Myocyte (in vitro differentiated cells): ENCODE measurements at places on chromosomes 5 and 9. TPM values are rescaled to one million over a fixed set of nuclear protein-coding genes. Genes with fewer than 3 reads are reported as not detected.

DNA sequence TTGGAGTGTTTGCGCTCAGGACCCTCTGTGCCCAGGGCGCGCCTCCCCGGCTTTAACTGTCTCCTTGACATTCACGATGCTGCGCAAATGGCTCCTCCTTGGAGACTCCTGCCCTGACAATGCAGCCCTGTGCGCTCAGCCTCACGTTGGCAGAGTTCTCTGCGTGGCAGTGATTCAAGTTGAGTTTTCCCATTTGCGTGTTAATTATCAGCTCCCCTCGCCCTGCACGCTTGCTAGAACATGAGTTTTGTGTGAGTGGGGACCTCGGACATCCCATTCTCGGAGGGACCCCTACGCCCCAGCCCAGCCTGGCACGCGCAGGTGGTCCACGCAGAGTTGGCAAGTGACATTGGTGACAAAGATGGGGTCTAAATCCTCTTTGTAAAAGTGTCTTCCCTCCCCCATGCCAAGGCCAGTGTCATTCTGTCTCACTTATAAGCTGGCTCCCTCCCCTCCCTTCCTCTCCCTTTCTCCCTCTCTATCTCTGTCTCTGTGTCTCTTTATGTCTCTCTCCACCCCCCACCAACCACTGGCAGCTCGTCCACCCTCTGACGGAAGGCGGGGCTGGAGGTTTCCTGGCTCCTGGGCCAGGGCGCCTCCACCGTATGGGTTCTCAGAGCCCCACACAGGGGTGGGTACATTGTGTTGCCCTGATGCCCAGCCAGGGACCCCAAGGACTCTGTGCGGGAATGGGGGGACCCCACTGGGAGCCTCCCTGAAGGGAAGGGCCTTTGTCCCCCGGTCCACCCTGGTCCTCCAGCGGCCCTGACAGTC, 169.3 kb downstream of the OLFM1 start:
- DNase-seq, result no peak

DNA sequence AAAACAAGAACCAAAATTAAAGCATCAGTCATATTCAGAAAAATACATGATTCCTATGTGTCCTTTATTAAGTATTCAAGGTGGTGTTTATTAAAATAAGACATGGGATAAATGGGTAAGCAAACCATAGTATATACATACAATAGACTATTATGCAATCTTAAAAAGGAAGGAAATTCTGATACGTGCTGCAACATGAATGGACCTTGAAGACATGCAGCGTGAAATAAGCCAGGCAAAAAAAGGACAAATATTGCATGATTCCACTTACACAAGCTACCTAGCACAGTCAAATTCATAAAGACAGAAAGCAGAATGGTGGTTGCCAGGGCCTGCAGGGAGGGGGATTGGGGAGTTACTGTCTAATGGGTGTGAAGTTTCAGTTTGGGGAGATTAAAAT, 127.7 kb downstream of the DMAC1 start:
- no peak for DNase-seq

DNA sequence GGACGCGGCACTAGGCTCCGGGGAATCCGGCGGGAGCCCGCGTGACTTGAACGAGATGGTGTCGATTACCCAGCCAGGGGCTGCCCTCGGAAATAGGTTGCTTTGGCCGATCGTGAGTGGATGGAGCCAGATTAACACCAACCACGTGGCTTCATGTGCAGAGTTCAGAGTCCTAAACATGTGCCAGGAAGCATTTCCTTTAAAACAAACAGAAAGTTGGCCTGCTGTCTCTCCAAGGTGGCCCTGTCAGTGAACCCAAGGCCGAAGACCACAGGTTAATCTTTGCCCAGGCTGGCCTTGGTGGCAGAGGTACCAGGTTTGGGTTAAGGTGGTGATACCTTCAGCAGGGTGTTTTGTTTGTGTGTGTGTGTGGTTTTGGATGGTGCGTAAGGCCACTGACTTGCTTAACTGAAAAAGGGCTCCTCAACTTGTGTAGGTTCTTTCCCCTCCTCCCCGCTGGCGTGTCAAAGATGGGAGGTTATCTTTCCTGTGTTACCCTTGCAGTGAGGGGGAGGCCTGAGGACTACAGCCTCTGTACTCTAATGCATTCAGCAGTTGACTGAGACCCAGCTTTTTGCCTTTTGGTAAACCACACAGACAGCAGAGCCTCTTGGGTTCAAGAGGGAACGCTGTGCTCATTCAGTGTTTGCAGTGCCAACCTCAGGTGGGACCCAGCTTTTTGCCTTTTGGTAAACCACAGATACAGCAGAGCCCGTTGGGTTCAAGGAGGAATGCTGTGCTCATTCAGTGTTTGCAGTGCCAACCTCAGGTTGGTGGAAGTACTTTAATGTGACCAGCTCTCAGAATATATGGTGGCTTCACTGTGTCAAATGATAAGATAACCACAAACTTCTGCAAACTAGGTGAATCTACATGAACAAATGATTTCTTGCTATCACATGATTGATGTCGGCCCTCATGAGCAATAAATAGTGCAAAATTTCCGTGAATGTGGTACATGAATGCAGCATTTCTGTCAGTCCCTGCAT, 1.4 kb downstream of the IQGAP2 start:
- no peak for DNase-seq

- peak; percentile 61 for DNase-seq
Measured at GRCh38 chr5:67983251-67984110, 232.1 kb upstream of the PIK3R1 start.

DNA sequence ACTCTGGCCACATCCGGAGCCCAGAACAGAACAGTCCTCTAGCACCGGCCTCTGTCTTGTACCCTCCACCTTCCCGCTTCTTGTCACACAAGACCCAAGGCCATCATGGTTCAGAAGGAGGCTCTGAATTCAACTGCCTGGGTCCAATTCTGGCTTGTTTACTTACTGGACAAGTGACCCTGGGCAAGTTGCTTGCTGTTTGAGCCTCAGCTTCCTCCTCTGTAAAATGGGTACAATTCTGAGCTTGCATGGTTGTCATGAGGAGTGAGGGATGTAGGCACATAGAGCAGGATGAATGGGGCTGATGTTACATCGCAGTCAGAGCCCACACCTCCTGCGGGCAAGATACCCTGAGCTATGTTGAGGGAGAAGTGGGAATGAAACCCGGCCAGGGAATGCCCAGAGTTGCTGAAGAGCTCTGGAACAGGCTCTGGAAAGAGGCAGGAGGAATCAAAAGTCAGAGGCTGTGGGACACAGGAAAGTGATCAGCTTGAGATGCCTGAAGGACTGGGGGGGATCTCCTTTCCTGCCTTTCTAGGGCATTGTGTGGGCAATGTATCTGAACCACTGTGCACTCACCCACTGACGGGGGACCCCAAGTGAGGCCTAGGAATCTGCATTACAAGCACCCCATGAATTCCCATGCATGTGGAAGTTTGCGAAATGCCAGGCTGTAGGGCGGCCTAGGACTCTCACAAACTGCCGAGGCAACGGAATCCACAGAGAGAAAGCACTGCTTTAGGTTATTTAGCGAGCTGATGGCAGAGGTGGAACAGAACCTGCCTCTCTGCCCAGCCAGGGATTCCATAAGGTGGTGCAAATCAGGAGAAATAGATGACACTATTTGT, 29.4 kb upstream of the IL17B start:
- no peak for DNase-seq

- DNase-seq, result no peak
Measured at GRCh38 chr5:176628406-176629228, 1.7 kb downstream of the SNCB start.

GRCh38 chr9:13728131-13728530, 448.6 kb upstream of the MPDZ start:
- peak; percentile 81 for DNase-seq

- no peak for DNase-seq
Measured at GRCh38 chr5:138033386-138033808, 518 bp upstream of the FAM13B start.

DNA sequence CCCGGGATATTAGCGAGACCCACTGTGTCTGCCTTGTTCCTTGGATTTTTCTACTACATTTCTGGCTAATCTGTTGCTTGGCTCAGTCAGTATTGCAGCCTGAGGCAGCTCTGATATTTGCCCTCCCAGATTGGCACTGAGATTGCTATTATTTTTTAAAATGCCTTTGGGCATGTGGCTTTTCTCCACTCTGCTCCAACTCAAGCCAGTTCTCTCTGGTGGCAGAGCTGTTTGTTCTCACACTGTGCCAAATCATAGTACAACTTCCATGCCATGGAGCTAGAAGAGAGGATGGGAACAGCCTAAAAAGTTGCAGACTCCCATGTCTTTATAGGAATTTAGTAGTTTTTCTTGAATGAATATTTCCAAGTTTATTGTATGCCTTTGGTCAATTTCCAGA, 155.9 kb upstream of the ATP10B start:
- no peak for DNase-seq

- DNase-seq, result peak; percentile 62
Measured at GRCh38 chr9:84230355-84231145, 110.0 kb downstream of the SLC28A3 start.

DNA sequence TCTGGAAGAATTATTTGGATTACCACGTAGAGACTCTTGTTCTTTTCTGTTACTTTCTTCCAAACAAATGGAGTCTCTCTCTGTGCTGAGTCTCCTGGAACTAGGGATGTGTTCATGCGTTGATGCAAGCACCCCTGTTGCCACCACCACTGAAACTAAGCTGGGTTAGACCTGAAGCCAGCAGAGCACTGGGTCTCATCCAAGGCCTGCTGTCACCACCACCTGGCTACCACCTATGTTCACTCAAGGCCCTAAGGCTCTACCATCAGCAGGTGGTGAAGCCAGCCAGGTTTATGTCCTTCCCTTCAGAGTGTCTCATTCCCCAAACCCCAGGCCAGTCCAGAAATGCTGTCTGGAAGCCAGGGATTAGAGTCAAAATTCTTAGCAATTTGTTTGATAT, 13.3 kb downstream of the RIC1 start:
- DNase-seq, result no peak

GRCh38 chr5:35876922-35877321, 20.2 kb downstream of the IL7R start:
- peak; percentile 14 for DNase-seq

DNA sequence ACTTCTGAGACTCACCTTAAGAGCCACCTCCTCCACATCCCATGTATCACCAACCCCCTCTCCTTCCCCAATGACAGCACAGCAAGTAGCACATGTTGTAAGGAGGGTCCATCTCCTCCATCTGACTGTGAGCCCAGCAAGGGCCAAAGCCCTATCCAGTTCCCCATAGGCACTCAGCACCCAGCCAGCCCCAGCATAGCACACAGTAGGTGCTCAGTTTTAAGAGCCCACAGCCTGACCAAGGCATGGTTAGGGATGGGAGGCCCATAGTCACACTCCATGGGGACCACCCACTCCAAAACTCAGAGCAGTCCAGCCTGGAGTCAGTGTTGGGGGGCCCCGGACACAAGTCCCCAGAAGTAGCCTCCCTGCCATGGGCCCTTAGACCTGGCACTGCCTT, 205.7 kb downstream of the CDK5RAP2 start:
- DNase-seq, result no peak

- no peak for DNase-seq
Measured at GRCh38 chr9:98879963-98880310, 63.8 kb upstream of the COL15A1 start.

GRCh38 chr9:108933231-108933717, 650 bp downstream of the ELP1 start:
- no peak for DNase-seq

Gene TAF1L
- total RNA-seq, result 0.03 and 0.05 TPM in 2 replicates

Gene ANKRD18A
- total RNA-seq, result 0.24 and 0.73 TPM in 2 replicates

Gene SHC3
- total RNA-seq, result 0.05 and 0.16 TPM in 2 replicates
